H1 (cell line): ENCODE measurements at places on chromosomes 5 and 9. TPM values are rescaled to one million over a fixed set of nuclear protein-coding genes. Genes with fewer than 3 reads are reported as not detected.

GRCh38 chr5:50964746-50965653 is 298.6 kb downstream of the PARP8 start:
- DNase-seq = no peak

Gene PLAC8L1
- 0.92 TPM in 1 of 2 replicates, not detected in the other for total RNA-seq

Gene TEK
- total RNA-seq = 33.2 and 35.8 TPM in 2 replicates

Gene AJM1
- 0.86 and 0.97 TPM in 2 replicates for total RNA-seq

DNA sequence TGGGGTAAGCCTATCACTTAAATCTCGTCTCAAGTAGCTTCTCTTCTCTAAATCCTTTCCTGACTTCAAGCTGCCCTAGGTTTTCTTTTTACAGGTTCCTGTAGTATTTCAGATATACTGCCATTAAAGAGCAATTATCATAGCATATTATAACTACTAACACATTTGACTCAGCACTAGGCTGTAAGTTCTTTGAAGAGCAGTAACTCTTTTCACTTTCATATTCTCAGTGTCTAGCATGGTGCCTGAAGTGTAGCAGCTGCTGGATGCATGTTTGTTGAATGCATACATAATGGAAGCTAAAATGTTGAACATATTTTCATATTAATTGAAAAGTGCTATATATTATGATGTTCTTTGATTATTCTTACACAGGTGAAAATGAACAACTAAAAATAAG is 22.5 kb downstream of the CCDC152 start:
- DNase-seq = no peak
